T-helper 17 cell (primary cell): ENCODE measurements at places on chromosomes 2 and 18. TPM values are rescaled to one million over a fixed set of nuclear protein-coding genes. Genes with fewer than 3 reads are reported as not detected.

- no peaks in the 10 kb centered on the region for H3K36me3 ChIP-seq
- no peak overlapping the region for H3K27ac ChIP-seq
- peaks cover 2% of the 10 kb centered on the region for H3K4me1 ChIP-seq
- no peak overlapping the region for H3K4me3 ChIP-seq
Measured at GRCh38 chr2:39696838-39697237, 31.1 kb downstream of the TMEM178A start.

- no peak overlapping the region for H3K27ac ChIP-seq
- DNase-seq = no peak
- H3K4me1 ChIP-seq = no peaks in the 10 kb centered on the region
- H3K27me3 ChIP-seq = no peaks in the 10 kb centered on the region
- no peaks in the 10 kb centered on the region for H3K36me3 ChIP-seq
Measured at GRCh38 chr2:202361108-202361507, 15.0 kb upstream of the BMPR2 start.

GRCh38 chr2:191351298-191351697, 106.1 kb downstream of the MYO1B start:
- no peak overlapping the region for H3K4me3 ChIP-seq
- H3K36me3 ChIP-seq = no peaks in the 10 kb centered on the region
- no peak for DNase-seq
- no peak overlapping the region for H3K27ac ChIP-seq
- H3K4me1 ChIP-seq = peaks cover 2% of the 10 kb centered on the region

Gene REG3G
- not detected for total RNA-seq

GRCh38 chr2:220753486-220753885, 818.6 kb downstream of the EPHA4 start:
- peaks cover 3% of the 10 kb centered on the region for H3K4me1 ChIP-seq
- no peak overlapping the region for H3K27ac ChIP-seq
- DNase-seq = no peak
- H3K4me3 ChIP-seq = no peak overlapping the region

DNA sequence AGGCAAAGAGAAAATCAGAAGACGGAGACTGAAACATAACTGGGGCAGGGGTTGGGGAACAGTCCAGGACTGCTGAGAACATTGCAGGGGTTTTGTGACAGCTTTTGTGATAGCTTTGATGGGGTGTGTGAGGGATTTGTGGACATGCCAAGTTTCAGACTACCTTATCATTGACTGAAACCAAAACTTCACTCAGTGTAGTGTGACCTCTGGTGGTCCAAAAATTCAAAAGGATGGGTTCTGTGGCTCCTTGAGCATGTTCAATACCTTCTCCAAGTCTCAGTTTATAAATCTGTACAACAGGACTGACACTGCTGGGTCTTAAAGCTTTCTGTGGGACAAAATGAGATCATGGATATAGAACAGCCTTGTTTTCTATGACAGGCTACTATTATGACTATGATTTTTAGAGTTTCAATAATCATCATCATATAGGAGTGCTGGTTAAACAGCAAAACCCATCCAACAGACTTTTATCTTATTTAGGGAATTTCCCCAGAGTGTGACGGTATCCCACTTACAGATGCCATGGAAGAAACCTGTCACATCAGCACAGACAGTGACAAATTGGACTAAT, 259.2 kb upstream of the SLC14A2 start:
- H3K27ac ChIP-seq = no peak overlapping the region
- H3K4me1 ChIP-seq = no peaks in the 10 kb centered on the region
- H3K27me3 ChIP-seq = peaks cover 8% of the 10 kb centered on the region
- DNase-seq = no peak
- H3K36me3 ChIP-seq = peaks cover 2% of the 10 kb centered on the region

GRCh38 chr2:201500534-201500933, 49.0 kb downstream of the STRADB start:
- H3K4me3 ChIP-seq = no peak overlapping the region
- no peak overlapping the region for H3K27ac ChIP-seq
- no peaks in the 10 kb centered on the region for H3K36me3 ChIP-seq
- DNase-seq = no peak

DNA sequence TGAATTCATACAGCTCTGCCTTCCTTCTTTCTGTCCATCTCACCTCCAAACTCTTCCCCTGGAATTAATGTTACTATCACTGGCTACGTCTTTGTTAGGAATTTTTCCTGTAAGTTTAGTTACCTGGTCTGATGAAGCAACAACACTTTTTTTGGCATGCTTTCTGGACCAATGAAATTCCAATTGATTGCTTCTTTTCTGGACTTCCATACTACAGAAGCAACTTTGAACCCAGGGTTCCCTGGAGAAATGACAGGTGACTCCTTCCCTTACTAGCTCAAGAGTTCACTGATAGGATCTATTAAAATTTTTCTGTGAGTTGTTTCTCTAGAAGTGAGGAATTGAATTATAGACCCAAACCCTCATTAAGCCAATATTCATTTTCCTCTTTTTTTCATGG, 41.4 kb upstream of the STPG4 start:
- no peak overlapping the region for H3K27ac ChIP-seq
- H3K4me3 ChIP-seq = no peak overlapping the region
- H3K27me3 ChIP-seq = peaks cover 56% of the 10 kb centered on the region

DNA sequence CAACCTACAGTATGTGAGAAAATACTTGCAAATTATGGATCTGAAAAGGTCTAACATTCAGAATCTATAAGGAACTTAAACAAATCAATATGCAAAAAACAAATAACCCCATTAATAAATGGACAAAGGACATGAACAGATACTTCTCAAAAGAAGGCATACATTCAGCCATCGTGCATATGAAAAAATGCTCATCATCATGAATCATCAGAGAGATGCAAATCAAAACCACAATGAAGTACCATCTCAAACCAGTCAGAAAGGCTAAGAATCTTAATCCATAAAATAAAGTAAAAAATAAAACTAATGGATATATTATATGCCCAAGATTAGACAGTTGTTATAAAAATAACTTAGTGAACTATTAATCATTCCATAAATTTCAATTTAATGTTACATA, 154.0 kb downstream of the CALCRL start:
- no peaks in the 10 kb centered on the region for H3K4me1 ChIP-seq
- H3K27ac ChIP-seq = no peak overlapping the region
- H3K36me3 ChIP-seq = no peaks in the 10 kb centered on the region
- H3K4me3 ChIP-seq = no peak overlapping the region
- no peaks in the 10 kb centered on the region for H3K27me3 ChIP-seq

- H3K36me3 ChIP-seq = no peaks in the 10 kb centered on the region
- H3K4me3 ChIP-seq = no peak overlapping the region
- peaks cover 7% of the 10 kb centered on the region for H3K4me1 ChIP-seq
- H3K27me3 ChIP-seq = peaks cover 30% of the 10 kb centered on the region
Measured at GRCh38 chr2:160918906-160919503, 241.2 kb upstream of the TANK start.

GRCh38 chr2:38866773-38867443, 8.8 kb downstream of the DHX57 start:
- H3K36me3 ChIP-seq = peaks cover 2% of the 10 kb centered on the region
- no peak for DNase-seq
- no peak overlapping the region for H3K27ac ChIP-seq
- H3K4me1 ChIP-seq = peaks cover 14% of the 10 kb centered on the region
- H3K27me3 ChIP-seq = no peaks in the 10 kb centered on the region

- H3K4me3 ChIP-seq = no peak overlapping the region
- peaks cover 7% of the 10 kb centered on the region for H3K36me3 ChIP-seq
- no peaks in the 10 kb centered on the region for H3K27me3 ChIP-seq
- no peak for DNase-seq
- H3K27ac ChIP-seq = peak overlapping the region; percentile 68
Measured at GRCh38 chr2:45466053-45466452, 145.0 kb downstream of the SRBD1 start.

GRCh38 chr2:109516445-109517117, 97.2 kb downstream of the SEPTIN10 start:
- no peak overlapping the region for H3K27ac ChIP-seq
- H3K4me1 ChIP-seq = peaks cover 8% of the 10 kb centered on the region
- H3K27me3 ChIP-seq = peaks cover 14% of the 10 kb centered on the region

- peaks cover 22% of the 10 kb centered on the region for H3K27me3 ChIP-seq
- DNase-seq = no peak
- H3K36me3 ChIP-seq = no peaks in the 10 kb centered on the region
- no peak overlapping the region for H3K4me3 ChIP-seq
- H3K27ac ChIP-seq = no peak overlapping the region
- H3K4me1 ChIP-seq = peaks cover 16% of the 10 kb centered on the region
Measured at GRCh38 chr18:2845172-2845571, 1.6 kb upstream of the EMILIN2 start.

Gene VWC2L
- total RNA-seq = not detected

DNA sequence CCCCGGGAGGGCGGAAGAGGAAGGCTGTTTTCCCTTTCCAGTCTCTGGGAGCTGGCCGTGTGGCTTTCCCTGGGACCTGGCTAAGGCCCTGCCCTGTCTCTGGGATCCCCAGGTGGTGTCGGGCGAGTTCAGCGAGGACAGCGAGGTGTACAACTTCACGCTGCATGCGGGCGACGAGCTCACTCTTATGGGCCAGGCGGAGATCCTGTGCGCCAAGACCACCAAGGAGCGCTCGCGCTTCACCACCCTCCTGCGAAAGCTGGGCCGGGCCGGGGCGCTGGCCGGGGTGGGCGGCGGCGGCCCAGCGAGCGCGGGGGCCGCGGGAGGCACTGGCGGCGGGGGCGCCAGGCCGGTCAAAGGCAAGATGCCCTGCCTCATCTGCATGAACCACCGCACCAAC, 11.2 kb downstream of the GAREM2 start:
- peaks cover 16% of the 10 kb centered on the region for H3K27me3 ChIP-seq
- peaks cover 3% of the 10 kb centered on the region for H3K36me3 ChIP-seq
- no peak for DNase-seq
- H3K4me1 ChIP-seq = peaks cover 24% of the 10 kb centered on the region

GRCh38 chr18:24964216-24964615, 387.8 kb downstream of the ZNF521 start:
- H3K36me3 ChIP-seq = no peaks in the 10 kb centered on the region
- H3K27me3 ChIP-seq = no peaks in the 10 kb centered on the region
- DNase-seq = no peak

DNA sequence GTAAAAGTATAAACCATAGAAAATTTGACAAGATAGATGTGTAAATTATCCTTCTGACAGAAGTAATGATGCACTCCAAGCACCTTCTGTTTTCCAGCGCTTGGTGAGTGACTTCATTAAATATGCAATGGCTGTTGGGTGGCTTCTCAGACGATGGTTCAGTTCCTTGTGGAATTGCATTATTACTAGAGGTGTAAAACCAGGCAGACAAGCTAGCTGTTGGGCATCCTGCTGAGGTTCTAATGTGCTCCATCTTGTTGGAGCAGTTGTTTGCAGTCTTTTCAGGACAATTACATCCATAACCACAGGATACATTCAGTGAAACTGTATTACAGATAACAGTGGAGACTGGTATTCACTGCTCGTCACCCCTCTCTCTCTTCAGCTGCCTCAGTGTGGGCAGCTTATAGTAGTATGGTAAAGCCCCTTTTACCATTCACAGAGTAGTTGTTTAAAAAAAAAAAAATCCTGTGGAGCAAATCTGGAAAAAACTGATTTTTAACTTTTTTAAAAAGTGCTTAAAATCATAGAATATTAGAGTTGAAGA, 143.5 kb downstream of the AGPS start:
- H3K27me3 ChIP-seq = no peaks in the 10 kb centered on the region
- H3K36me3 ChIP-seq = peaks cover 3% of the 10 kb centered on the region
- DNase-seq = no peak
- no peak overlapping the region for H3K4me3 ChIP-seq
- no peak overlapping the region for H3K27ac ChIP-seq
